ENCODE measurements at places on chromosomes 13 and 19. TPM values are rescaled to one million over a fixed set of nuclear protein-coding genes. Genes with fewer than 3 reads are reported as not detected.

The MAST1 gene
- polyA plus RNA-seq: 1.1 TPM

The ZNF30 gene
- polyA plus RNA-seq: 2.5 TPM

The LGALS14 gene
- polyA plus RNA-seq: not detected

DNA sequence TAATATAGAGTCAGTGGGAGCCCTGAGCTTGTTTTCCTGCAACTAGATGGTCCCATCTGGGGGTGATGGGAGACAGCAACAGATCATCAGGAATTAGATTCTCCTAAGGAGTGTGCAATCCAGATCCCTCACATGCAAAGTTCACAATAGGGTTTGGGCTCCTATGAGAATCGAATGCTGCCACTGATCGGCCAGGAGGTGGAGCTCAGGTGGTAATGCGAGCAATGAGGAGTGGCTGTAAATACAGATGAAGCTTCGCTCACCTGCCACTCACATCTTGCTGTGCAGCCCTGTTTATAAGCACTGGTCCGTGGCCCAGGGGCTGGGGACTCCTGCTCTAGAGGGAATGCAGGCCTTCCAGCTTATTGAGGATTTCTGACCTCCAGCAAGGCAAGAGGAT lies 5.7 kb downstream of the ZNF558 start:
- DNase-seq: no peak
- H3K27me3 ChIP-seq: no peaks in the 10 kb centered on the region
- no peak overlapping the region for H3K4me3 ChIP-seq
- H3K36me3 ChIP-seq: peaks cover 31% of the 10 kb centered on the region
- no peak overlapping the region for H3K27ac ChIP-seq
- peaks cover 4% of the 10 kb centered on the region for H3K4me1 ChIP-seq

DNA sequence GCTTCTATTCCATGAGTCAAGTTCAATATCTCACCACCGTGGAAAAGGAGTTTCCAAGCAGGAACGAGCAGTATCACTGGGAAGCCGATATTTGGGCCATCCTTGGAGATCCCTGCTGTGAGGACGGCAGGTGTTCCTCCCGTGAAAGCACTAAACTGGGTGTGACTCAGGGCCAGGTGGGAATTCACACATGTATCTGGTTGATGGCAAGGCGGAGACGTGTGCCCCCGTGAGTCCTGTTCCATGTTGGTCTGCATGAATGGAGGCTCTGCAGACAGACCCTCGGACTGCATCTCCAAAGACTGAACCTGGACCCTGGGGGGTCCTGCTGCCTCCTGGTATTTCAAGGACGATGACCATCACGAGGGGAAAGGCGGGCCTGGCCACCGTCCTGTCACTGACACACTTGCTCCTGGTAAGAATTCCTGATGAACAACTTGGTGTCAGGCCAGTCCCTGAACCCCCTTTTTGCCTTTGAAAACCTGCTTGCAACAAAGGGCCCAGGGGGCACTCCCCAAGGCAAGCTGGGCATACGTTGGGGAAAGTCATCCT lies 22.8 kb upstream of the GAS6 start:
- no peaks in the 10 kb centered on the region for H3K36me3 ChIP-seq
- H3K4me3 ChIP-seq: no peak overlapping the region
- no peak overlapping the region for H3K27ac ChIP-seq
- no peaks in the 10 kb centered on the region for H3K27me3 ChIP-seq
- H3K4me1 ChIP-seq: no peaks in the 10 kb centered on the region
- no peak for DNase-seq

- no peak overlapping the region for H3K27ac ChIP-seq
- no peak for DNase-seq
- H3K27me3 ChIP-seq: no peaks in the 10 kb centered on the region
- no peaks in the 10 kb centered on the region for H3K4me1 ChIP-seq
- H3K36me3 ChIP-seq: no peaks in the 10 kb centered on the region
These were observed 26.3 kb upstream of the KCTD12 start for GRCh38 chr13:76912476-76912875.

- H3K27me3 ChIP-seq: no peaks in the 10 kb centered on the region
- no peak overlapping the region for H3K27ac ChIP-seq
- H3K4me1 ChIP-seq: peaks cover 7% of the 10 kb centered on the region
- no peak overlapping the region for H3K4me3 ChIP-seq
These were observed 169.3 kb downstream of the COL4A1 start for GRCh38 chr13:110137680-110138009.

DNA sequence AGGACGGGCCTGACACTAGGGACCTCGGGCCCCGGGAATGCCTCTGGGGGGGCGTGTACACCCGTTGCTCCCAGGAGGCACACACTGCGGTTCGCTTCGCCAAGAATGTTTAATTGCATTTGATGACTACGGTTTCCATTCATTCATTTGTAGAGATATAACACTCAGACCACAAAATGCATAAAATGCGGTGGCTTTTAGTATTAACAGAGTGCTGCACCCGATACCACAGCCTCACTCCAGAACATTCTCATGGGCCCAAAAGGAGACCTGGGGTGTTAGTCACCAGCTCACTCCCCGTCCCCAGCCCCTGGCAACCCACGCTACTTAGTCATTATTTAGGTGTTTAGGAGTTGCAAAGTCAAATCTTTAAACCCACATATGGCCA lies 21.8 kb downstream of the HCN2 start:
- no peaks in the 10 kb centered on the region for H3K36me3 ChIP-seq
- H3K4me3 ChIP-seq: no peak overlapping the region
- H3K4me1 ChIP-seq: peaks cover 34% of the 10 kb centered on the region
- H3K27me3 ChIP-seq: peaks cover 9% of the 10 kb centered on the region

- peak; percentile 26 for DNase-seq
- no peaks in the 10 kb centered on the region for H3K4me1 ChIP-seq
- H3K27me3 ChIP-seq: no peaks in the 10 kb centered on the region
These were observed 33.0 kb downstream of the UGGT2 start for GRCh38 chr13:96020155-96020575.
